ENCODE measurements at places on chromosomes 6 and 20.

GRCh38 chr6:90534337-90535025, 52.4 kb downstream of the MAP3K7 start:
- no peak for DNase-seq

GRCh38 chr20:53335555-53335954, 258.1 kb downstream of the ZNF217 start:
- DNase-seq = no peak

- DNase-seq = no peak
These were observed 36.6 kb downstream of the MGME1 start for GRCh38 chr20:18005170-18005989.

- no peak for DNase-seq
These were observed 4.5 kb downstream of the TMEM63B start for GRCh38 chr6:44131892-44132291.

GRCh38 chr6:142808405-142809061, 136.4 kb downstream of the HIVEP2 start:
- DNase-seq = no peak

DNA sequence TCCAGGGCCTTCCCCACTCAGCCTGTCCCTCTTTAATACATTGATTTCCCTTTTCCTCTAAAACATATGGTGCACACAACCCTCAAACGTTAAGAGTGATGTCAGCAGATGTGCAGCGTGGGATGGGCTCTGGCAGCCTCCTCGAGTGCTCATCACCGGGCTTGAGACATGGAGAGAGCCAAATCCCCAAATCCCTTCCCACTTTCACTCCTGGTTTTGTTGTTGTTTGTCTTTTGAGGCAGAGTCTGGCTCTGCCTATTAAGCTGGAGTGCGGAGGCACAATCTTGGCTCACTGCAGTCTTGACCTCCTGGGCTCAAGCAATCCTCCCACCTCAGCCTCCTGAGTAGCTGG, 5.8 kb upstream of the PLTP start:
- no peak for DNase-seq

DNA sequence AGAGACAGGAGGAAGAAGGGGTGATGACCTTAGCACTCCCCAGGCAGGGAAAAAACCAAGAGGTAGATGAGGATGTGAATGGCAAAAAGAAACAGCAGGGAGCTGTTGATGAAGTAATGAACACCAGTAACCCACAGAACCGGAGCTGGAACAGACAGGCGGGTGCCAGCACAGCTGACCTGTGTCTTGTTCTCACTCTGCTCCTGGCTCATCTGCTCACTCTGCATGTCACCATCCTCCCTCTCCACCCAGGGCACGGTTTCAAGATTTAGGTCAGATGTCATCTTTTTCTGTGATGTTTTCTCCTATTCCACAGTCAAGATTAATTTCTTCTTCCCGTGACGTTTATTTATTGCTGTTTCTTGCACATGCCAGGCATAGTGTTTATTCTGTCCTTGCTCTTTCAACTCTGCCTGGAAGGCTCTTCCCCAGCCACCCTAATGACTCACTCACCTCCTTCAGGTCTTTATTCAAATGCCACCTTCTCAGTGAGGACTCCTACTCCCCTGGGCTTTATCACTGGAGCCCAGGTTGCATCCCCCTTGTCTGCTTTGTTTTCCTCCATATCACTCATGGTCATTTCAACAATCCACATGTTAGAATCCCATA, 164.5 kb upstream of the HDAC2 start:
- no peak for DNase-seq

GRCh38 chr6:21265730-21266044, 327.9 kb upstream of the SOX4 start:
- no peak for DNase-seq

GRCh38 chr6:55130806-55131324, 43.5 kb upstream of the HCRTR2 start:
- no peak for DNase-seq

- no peak for DNase-seq
These were observed 112.2 kb upstream of the ARMC2 start for GRCh38 chr6:108736002-108736361.

DNA sequence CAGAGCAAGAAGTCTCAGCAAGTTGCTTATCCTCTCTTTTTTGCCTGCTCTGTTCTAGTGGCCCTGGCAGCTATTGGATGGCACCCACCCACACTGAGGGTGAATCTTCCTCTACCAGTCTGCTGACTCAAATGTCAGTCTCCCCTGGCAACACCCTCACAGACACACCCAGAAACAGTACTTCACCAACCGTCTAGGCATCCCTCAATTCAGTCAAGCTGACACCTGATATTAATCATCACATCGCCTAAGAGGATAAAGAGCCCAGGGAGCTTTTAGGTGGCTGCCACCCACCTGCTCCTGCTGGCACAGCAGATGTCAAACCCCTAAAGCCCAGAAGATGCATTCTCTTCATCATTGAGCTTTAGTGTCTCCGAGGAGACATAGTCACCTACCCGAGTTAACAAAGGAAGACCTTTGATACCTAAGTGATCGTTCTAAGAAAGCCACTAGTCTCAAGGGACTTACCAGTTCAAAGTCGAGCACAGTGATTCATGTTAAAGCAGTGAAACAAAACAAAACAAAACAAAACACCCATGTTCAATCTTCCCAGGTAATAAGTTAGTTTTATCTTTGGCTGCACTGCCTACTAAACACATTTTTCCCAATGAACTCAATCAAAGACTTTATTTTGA, 97.7 kb upstream of the KCNQ5 start:
- no peak for DNase-seq

- DNase-seq = no peak
These were observed 10.8 kb downstream of the STX16 start for GRCh38 chr20:58661598-58662473.

DNA sequence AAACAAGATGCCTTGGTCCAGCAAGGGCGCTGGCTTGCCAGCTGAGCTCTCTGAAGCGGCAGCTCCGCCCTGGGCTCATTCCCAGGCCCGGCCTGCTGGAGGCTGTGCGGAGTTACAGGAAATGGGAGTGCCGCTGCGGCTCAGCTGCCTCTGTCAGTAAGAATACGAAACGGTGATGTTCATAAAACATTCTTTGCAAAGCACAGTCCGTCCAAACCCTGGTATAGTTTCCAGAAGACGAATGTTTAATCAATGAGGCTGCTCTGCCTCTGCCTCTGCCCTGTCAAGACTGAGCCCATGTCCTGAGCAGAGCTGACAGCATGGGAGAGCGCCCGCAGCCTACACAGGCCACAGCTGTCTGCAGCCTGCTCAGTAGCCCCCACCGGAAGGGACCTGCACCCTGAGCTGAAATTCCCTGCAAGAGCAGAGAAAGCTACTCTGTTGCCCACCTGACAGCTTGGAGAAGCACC, 153.3 kb upstream of the SNX9 start:
- no peak for DNase-seq

GRCh38 chr6:150236544-150236943, 93.7 kb downstream of the PPP1R14C start:
- no peak for DNase-seq

DNA sequence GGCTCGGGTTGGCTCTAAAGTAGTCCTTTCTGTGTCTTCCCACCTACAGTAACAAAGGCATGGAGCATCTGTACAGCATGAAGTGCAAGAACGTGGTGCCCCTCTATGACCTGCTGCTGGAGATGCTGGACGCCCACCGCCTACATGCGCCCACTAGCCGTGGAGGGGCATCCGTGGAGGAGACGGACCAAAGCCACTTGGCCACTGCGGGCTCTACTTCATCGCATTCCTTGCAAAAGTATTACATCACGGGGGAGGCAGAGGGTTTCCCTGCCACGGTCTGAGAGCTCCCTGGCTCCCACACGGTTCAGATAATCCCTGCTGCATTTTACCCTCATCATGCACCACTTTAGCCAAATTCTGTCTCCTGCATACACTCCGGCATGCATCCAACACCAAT, 291.2 kb downstream of the ESR1 start:
- DNase-seq = no peak

DNA sequence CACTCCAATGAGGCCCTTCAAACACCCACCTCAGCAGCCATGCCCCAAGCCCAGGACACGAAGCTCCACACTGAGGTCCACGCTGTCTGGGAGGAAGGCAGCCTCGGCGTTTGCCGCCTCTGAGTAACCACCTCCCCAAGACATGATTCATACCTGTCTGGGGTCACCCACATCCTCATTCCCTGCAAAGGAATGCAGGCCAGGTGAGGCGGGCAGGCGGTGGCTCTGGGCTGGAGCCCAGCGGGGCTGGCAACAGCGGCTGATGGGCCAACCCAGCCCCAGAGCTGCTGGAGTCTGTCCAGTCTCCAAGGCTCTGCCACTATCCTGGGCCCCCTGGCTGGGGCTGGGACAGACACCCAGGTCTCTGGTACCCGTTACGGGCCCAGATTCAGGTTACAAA, 14.8 kb downstream of the PMEPA1 start:
- DNase-seq = no peak

DNA sequence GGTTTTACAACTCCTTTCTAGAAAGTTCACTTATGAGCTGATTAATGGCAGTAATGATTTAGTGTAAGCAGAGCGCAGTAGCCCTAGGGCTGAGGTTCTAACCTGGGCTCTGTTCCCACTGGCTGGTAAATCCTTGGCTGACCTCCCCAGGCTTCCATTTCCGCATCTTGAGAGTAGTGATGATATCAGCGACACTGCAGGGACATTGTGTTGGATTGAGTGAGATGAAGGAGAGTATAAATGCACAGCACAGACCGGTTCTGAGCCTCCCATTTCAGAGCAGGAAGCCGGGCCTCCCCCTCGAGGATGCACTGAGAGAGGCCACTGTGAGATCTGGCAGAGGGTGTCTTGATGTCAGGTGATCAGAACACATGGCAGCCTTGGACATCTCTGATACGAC, 477.2 kb upstream of the SULF2 start:
- DNase-seq = no peak

- no peak for DNase-seq
These were observed 215.0 kb upstream of the PLCB4 start for GRCh38 chr20:8853805-8854338.

- no peak for DNase-seq
These were observed 164.8 kb upstream of the DTNBP1 start for GRCh38 chr6:15827496-15828255.

- DNase-seq = no peak
These were observed 203.8 kb upstream of the PCSK2 start for GRCh38 chr20:17023036-17023435.

Measured in stimulated activated CD4-positive, alpha-beta T cell treated with anti-CD3 and anti-CD28 coated beads, Interleukin-2, amount 100 ng/mL, for 4 hours (primary cell).